ENCODE measurements at places on chromosomes 6 and 20.

DNA sequence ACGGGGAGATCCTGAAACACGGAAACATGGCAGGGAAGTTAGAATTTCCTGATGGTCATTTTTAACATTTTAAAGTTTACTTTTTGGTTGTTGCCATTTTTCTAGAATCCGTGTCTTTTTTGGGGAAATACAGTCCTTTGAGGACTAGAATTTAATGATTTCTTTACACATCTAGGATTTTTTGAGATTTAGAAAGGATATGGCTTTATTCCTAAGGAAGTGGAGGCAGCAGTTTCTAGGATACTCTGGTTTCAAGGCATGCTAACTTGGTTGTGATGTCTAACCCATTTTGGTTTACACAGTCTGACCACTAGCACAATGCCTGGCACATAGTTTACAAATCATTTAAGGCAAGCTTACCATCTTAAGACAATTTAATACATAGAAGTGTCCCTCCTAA, 1.1 kb upstream of the ZBTB2 start:
- no peak for DNase-seq

- no peak for DNase-seq
Observed at GRCh38 chr20:41559658-41560057, 58.5 kb downstream of the CHD6 start.

DNA sequence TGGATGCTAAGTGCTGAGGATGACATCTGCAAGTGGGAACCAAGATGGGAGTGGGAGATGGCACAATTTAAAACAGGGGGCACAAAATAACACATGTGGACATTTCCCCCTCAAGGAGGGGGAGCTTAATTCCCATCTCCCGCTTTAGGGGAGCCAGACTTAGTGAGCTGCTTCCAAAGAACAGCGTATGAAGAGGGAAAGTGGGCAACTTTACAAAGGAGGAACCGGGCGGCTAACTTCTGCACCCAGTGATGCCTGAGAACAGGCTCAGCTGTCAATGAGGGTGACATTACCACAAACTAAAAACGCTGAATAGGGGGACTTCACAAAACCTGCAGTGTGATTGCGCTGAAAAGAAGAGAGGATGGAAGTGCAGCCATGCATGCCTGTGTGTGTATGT, 95.5 kb upstream of the NXT1 start:
- no peak for DNase-seq

DNA sequence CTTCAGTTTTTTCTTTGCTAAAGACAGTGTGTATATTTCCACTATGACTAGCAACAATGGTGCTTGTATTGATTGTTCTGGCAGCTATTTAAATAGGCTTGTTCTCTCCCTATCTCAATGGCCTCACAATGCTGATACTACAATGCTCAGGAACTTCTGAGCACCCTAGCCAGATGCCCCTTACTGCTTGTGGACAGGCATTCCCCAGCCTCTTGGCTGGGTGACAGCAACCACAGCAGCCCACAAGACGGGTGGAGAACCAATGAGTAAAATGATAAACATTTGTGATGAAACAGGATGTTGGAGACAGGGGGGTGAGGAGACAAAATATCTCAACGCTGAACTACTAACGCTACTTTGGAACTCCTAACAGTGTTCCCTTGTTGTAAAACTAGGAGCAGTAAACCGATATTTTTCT, 42.3 kb downstream of the HIVEP2 start:
- DNase-seq: no peak

DNA sequence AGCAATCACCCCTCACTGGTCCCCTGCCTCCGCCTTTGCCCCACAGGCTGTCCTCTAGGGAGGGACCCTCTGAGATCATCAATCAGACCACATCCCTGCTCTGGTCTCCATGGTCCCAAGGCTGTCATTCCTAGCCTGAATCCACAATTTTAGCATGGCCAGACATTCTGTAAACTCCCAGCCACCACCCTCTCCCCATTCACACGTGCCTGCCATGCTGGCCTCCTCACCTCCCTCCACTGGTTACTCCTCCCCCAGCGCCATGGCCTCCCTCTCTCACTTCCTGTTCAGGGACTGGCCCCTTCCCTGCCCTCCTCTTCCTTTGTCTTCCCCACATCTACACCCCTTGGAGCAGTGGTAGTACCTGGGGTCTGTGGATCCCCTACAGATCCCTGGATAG, 150.7 kb upstream of the MLN start:
- DNase-seq: no peak

GRCh38 chr20:36856691-36857635, 19.0 kb upstream of the TLDC2 start:
- no peak for DNase-seq

GRCh38 chr6:37679539-37680476, 17.9 kb downstream of the MDGA1 start:
- DNase-seq: no peak

DNA sequence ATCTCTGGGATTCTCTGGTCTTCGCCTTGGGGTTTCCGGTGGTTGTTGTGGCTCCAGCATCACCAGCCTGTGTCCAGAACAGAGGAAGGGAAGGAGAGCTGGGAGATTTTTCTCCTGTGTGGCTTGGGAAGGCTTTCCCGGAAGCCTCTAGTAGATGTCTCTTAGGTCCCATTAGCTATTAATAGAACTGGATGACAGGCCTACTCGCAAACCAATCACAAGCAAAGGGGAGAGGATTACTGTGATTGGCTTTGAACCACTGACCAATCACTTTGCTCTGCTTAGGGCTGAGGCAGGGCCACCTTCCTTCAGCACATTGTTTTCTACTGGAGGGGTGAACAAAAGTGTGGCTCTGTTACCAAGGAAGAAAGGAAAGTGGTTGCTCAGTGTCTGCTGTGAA, 203.4 kb upstream of the SULF2 start:
- no peak for DNase-seq

- DNase-seq: no peak
Observed at GRCh38 chr6:132877003-132877402, 62.6 kb downstream of the RPS12 start.

DNA sequence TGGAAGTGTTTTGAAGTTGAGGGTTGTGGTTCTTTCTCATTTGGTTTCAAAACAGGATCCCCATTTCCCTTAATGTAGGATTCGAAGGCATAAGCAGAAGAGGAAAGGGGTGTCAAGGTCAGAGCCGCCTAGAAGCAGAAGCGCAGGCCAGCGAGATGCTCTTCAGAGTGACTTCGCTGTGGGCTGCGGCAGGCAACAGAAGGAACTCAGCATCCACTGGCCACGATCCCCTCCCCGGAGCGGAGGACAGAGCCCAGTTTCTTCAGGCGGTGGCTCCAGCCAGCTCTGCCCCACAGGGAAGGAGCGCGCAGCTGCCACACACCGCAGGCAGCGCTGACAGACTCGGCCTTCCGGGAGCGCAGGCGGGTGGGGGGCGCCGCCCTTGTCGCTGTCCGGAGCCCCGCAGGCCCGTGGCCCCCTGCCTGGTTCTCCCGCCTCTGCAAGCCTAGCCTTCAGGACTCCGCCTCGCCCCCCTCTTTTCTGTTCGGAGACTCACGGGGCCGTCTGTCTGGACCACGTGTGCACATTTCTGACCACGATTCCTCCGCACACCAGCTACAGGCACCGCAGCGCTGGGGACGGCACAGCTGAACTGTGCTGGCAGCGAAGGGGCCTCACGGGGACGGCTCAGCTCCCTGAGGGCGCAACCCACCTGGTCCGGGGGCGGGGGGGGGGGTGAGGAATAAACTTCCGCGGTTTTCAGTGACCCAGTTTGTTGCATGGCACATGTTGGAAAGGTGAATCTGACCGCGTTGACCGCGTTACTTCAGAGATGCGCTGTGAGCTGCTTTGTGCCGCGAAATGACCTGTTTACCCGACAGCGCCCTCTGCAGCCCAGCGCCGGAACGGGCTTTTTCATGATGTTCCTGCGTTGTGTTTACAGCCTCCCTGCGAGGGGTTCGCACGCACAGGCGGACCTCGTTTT, 26.1 kb downstream of the TTLL2 start:
- peak; percentile 50 for DNase-seq

GRCh38 chr6:160428818-160429619, 80.8 kb downstream of the SLC22A3 start:
- DNase-seq: no peak

- DNase-seq: peak; percentile 79
Observed at GRCh38 chr6:106979435-106979884, 4.9 kb upstream of the CD24 start.

DNA sequence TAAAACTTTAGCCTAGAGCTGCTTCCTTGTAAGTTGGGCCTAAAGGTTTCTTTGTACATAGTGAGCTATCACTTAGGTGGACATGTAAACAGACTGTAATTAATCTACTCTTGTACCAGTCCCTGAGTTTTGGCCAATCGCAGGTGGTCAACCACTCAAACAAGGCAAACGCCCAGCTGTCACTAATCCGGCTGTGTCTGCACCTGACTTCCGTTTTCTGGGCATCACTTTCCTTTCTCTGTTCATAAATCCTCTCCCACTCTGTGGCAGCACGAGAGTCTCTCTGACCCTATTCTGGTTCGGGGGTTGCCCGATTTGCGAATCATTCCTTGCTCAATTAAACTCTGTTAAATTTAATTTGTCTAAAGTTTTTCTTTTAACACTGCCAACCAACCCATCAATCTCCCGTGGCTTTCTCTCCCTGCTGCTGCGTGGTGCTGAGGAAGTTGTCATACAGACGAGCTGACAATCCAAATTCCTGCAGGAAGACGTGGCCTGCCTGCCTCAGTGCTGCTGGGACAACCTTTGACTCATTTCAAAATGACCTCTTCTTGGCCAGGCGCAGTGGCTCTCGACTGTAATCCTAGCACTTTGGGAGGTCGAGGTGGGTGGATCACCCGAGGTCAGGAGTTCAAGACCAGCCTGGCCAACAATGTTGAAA, 206.3 kb downstream of the QKI start:
- DNase-seq: no peak

DNA sequence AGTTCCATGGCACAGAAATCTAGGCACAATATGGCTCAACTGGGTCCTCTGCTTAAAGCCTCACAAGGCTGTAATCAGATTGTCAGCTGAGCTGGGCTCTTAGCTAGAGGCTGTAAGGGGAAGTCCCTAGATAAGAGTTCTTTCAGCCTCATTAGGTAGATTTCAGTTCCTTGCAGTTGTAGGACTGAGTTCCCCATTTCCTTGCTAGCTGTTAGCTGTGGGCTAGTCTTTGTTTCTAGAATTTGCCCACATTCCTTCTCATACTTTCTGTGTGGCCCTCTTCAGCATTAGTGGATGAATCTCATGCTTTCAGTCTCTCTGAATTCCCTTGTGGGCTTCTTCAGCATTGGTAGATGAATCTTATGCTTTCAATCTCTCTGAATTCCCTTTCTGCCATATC, 71.0 kb upstream of the MRAP2 start:
- no peak for DNase-seq

GRCh38 chr20:13412806-13413445, 191.9 kb downstream of the ISM1 start:
- no peak for DNase-seq

DNA sequence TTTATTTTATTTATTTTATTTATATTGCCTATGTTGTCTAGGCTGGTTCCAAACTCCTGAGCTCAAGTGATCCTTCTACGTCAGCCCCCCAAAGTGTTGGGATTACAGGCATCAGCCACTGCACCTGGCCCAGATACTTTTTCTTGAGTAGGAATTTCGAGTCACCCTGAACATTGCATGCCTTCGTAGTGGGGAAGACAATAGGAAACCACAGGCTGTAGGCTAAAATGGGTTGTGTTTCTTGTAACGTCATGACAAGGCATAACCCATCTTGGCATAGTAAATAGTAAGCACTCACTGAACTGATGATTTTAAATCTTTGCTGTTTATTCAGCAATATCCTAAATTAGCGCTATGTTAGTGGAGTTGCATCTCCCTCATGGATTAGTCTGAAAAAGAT, 34.9 kb downstream of the PTPN1 start:
- DNase-seq: no peak

DNA sequence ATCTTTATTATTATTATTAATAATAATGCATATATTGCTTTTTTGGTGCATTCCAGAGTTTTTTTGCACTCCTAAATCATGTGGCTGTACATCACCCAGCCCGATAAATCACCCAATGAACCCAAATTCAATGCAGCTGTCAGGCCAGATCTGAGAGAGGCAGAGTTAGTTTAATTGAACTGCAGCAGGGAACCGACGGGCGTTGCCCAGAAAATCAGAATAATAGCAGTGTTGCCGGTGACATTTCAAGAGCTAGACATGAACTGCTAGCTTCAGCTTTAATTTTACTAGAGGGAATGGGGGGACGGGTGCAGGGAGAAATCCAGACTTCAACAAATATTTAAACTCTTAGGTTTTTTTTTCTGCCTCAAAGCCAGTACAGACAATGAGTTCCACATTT, 135.0 kb downstream of the CLIC5 start:
- no peak for DNase-seq

DNA sequence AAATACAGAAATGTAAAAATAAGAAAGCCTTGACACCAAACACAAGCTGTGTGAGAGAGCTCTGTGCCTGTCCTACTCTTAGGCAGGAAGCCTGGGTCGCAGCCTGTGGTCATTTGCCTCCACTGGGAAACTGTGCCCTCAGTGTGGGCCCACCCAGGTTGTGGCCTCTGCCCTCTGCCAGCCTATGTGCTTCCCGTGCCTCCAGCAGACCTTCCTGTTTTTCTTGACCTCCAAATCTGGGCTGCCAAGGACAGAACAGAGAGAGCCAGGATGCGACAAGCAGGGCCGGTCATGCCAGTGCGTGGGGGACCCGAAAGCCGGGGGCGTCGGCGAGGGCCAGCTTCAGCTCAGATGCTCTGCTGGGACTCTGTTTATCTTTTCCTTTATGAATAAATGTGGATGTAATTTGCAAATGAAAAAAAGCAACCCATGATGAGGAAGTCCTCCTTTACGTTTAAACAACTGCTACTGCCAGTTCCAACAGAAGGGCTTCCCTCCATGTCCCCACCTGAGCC, 189.2 kb upstream of the EXOC2 start:
- DNase-seq: no peak

DNA sequence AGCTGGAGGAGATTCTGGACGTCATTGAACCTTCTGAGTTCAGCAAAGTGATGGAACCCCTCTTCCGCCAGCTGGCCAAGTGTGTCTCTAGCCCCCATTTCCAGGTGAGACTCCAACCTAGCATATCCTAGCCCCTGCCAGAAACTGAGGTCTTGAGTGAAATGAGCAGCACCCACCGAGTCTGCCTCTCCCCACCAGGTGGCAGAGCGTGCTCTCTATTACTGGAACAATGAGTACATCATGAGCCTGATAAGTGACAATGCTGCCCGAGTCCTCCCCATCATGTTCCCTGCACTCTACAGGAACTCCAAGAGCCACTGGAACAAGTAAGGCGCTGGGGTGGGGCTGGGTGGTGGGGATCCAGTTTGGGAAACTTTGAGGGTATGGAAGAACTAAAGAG, 4.6 kb downstream of the MEA1 start:
- DNase-seq: peak; percentile 43

GRCh38 chr6:26216886-26217713, 129.9 kb downstream of the HFE start:
- no peak for DNase-seq

- DNase-seq: no peak
Observed at GRCh38 chr6:141463237-141463977, 669.3 kb upstream of the GJE1 start.

- no peak for DNase-seq
Observed at GRCh38 chr6:95094751-95095663, 482.3 kb upstream of the MANEA start.
